Ovary (tissue), 10 donors: ENCODE measurements at places on chromosomes 7 and 10. TPM values are rescaled to one million over a fixed set of nuclear protein-coding genes. Genes with fewer than 3 reads are reported as not detected.

NPTX2 gene
- total RNA-seq, result 3.3 TPM

SP8 gene
- not detected for total RNA-seq

NPSR1 gene
- total RNA-seq, result not detected

PRSS2 gene
- 3.4 TPM for total RNA-seq

SLC13A1 gene
- not detected for total RNA-seq

INA gene
- not detected for total RNA-seq

AKR1C3 gene
- 19.6 TPM for total RNA-seq

CAV1 gene
- 101 TPM for total RNA-seq

C10orf71 gene
- total RNA-seq, result not detected

DENND2A gene
- 61.8 TPM for total RNA-seq

AMZ1 gene
- total RNA-seq, result 2.6 TPM

DPP6 gene
- 0.95 TPM for total RNA-seq

DNA sequence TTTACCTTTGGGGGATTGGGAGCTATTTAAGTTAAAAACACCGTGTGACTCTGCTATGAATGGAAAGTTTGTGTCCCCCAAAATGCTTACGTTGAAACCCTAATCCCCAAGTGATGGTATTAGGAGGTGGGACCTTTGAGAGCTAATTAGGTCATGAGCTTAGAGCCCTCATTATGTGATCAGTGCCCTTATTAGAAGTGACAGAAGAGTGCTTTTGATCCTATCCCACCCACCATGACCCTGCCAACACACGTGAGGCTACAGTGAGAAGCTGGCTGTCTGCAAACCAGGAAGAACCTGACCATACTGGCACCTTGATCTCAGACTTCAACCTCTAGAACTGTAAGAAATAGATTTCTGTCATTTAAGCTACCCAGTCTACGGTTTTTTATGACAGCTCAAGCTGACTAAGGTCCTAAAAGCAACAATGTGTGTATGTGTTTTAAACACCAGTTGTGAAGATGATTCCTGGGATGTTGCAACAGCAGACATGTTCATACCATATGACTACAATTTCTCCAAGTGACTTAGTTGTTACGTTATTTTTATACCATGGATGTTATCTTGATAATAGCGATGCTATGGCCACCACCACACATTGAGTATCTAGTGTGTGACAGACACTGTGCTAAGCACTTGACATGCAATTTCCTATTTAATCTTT is 124.4 kb downstream of the PIP4K2A start:
- H3K27me3 ChIP-seq, result no peaks in the 10 kb centered on the region
- DNase-seq, result no peak
- H3K4me3 ChIP-seq, result no peak overlapping the region
- no peaks in the 10 kb centered on the region for H3K4me1 ChIP-seq
- H3K36me3 ChIP-seq, result no peaks in the 10 kb centered on the region
- H3K27ac ChIP-seq, result no peak overlapping the region

DNA sequence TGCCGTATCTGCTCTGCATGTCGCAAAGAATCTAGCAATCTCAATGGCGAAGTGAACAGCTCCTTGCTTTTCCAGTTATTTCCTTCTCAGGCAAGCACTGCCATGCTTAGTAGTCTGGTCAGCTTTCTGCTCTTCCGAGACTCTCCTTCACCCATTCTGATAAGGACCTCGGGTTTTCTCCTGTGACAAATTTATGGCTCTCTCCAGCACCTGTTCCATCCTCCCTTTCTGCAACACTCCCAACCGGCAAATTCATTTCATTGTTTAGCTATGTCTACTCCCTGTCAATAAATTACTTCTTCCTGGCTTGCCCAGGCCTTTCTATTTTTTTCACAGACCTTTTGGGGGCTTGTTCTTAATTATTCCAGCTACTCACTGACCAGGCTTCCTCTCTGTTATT is 252.6 kb downstream of the SORCS3 start:
- H3K4me3 ChIP-seq, result no peak overlapping the region
- DNase-seq, result no peak
- no peaks in the 10 kb centered on the region for H3K36me3 ChIP-seq
- H3K27me3 ChIP-seq, result no peaks in the 10 kb centered on the region

DNA sequence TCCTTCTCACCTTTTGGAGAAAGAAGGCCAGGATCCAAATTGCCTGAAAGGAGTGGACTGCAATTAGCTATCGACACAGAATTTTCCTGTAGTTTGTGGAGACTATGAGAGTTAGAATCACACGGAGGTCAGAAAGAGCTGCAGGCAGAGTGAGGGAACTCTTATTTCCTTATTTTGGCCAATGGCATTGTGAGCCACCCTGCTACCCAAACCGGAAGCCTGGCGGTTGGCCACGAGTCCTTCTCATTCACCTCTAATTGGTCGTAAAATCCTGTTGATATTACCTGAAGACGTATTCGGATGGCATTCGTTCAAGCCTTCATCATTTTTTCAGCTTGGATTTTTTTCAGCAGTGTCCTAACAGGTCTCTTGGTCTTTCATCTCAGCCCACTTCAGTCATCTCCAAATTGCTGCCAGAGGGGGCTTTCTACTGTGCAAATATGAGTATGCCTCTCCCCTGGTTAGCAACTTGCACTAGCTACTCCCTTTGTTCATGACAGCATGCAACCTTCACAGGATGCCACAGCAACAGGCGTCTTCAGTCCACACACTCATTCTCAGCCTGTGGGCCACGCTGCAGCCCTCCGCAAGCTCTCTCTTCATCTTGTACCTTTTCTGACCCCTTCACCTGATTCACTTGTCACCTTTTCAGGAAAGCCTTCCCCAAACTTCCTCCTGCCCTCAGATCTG is 66.9 kb downstream of the GATA3 start:
- H3K27ac ChIP-seq, result no peak overlapping the region
- no peaks in the 10 kb centered on the region for H3K4me1 ChIP-seq
- H3K4me3 ChIP-seq, result no peak overlapping the region
- no peaks in the 10 kb centered on the region for H3K27me3 ChIP-seq
- no peak for DNase-seq
- H3K36me3 ChIP-seq, result no peaks in the 10 kb centered on the region

GRCh38 chr10:127159648-127160245 is 36.6 kb downstream of the INSYN2A start:
- H3K4me1 ChIP-seq, result peaks cover 8% of the 10 kb centered on the region
- H3K27me3 ChIP-seq, result no peaks in the 10 kb centered on the region
- no peaks in the 10 kb centered on the region for H3K36me3 ChIP-seq
- no peak overlapping the region for H3K27ac ChIP-seq

DNA sequence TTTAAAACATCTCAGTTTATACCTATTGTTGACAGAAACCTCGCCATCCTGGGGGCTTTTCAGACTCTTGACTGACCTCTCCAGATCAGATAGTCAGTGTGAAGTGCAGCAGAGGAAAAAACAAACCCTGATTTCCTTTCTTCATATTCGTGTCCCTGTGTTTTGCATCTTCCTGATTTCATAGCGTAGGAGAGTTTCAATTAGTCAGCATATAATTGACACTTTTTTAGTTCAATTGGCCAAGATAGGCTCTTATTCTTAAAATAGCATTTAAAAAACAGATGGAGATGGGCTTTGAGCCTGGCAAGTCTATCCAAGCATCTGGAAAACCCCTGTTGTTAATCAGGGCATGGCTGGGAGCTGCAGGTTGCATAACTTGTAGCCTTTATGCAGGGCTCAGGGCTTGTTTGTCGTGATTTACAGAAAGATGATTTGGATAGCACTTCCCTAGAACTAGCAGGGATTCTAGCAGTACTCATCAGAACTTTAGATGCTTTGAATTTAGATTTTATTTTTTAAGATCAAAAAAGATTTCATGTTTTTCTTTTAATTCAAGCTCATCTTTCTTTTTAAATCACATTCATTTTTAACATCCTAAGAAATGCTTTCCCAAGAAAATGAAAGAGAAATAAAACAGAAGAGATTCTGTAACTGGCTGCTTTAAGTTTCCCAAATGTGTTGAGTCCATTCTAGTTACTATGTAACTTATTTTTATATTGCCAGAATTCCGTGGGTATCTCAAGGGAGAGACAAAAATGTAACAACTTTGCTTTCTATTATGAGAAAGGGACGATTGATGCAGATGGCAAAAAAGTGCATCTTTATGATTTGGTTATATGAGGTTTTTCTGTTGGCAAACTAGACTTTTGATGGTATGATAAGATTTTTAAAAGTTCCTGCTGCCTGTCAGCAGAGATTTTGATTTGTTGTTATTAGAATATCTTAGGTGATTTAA is 270.8 kb upstream of the FZD8 start:
- H3K27me3 ChIP-seq, result no peaks in the 10 kb centered on the region
- no peak overlapping the region for H3K4me3 ChIP-seq
- no peak overlapping the region for H3K27ac ChIP-seq

GRCh38 chr7:935874-936385 is 18.6 kb downstream of the ADAP1 start:
- no peaks in the 10 kb centered on the region for H3K36me3 ChIP-seq
- H3K27ac ChIP-seq, result no peak overlapping the region
- no peak overlapping the region for H3K4me3 ChIP-seq
- DNase-seq, result no peak
- H3K27me3 ChIP-seq, result no peaks in the 10 kb centered on the region

DNA sequence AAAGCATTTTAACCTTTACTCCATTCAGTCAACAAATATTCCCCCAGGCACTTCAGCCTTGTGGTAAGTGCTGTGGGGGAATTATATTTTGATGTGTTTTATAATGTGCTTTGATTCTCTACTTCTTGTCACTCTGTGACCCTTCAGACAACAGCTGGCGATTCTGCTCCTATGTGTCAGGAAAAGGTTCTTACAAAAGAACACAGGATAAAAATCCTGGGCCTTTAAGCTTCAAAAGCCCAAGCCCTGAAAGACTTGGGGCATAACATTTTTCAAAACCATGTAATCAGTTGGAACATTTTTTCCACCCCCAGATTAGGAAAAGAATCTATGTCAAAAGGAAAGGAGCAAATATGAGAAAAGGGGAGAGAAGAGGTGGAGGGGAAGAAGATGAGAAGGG is 37.8 kb upstream of the LRRC17 start:
- H3K36me3 ChIP-seq, result no peaks in the 10 kb centered on the region
- H3K27me3 ChIP-seq, result no peaks in the 10 kb centered on the region
- no peaks in the 10 kb centered on the region for H3K4me1 ChIP-seq
- no peak overlapping the region for H3K27ac ChIP-seq
- DNase-seq, result no peak
- no peak overlapping the region for H3K4me3 ChIP-seq

- H3K4me1 ChIP-seq, result no peaks in the 10 kb centered on the region
- H3K27ac ChIP-seq, result no peak overlapping the region
- no peaks in the 10 kb centered on the region for H3K27me3 ChIP-seq
- H3K36me3 ChIP-seq, result no peaks in the 10 kb centered on the region
Observed at GRCh38 chr7:5333121-5334045, 50.6 kb downstream of the SLC29A4 start.

- H3K36me3 ChIP-seq, result no peaks in the 10 kb centered on the region
- H3K27ac ChIP-seq, result no peak overlapping the region
- no peaks in the 10 kb centered on the region for H3K27me3 ChIP-seq
- no peaks in the 10 kb centered on the region for H3K4me1 ChIP-seq
- DNase-seq, result no peak
- no peak overlapping the region for H3K4me3 ChIP-seq
Observed at GRCh38 chr7:17340655-17341054, 42.2 kb downstream of the AHR start.

- H3K27ac ChIP-seq, result no peak overlapping the region
- no peaks in the 10 kb centered on the region for H3K36me3 ChIP-seq
- DNase-seq, result no peak
- no peaks in the 10 kb centered on the region for H3K27me3 ChIP-seq
- H3K4me3 ChIP-seq, result no peak overlapping the region
- no peaks in the 10 kb centered on the region for H3K4me1 ChIP-seq
Observed at GRCh38 chr10:33566426-33566825, 232.0 kb upstream of the NRP1 start.

DNA sequence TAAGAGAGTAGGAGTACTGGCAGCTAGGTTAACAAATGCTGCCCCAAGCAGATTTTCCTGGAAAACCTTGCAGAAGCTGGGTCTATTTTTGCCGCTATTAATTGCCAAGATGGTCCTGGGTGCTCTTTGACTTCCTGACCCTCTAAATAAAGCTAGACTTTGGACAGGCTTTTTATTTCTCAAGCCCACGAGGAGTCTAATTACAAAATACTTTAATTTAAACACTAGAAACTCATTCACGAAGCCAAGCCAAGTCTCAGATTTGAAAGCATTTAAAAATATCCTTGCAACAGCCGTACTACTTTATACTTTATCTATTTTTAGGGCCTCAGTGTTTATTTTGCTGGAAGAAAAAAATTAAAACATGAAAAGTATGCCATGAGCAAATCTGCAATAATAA is 45.1 kb downstream of the TMEM26 start:
- H3K36me3 ChIP-seq, result no peaks in the 10 kb centered on the region
- no peak for DNase-seq
- H3K4me3 ChIP-seq, result no peak overlapping the region

DNA sequence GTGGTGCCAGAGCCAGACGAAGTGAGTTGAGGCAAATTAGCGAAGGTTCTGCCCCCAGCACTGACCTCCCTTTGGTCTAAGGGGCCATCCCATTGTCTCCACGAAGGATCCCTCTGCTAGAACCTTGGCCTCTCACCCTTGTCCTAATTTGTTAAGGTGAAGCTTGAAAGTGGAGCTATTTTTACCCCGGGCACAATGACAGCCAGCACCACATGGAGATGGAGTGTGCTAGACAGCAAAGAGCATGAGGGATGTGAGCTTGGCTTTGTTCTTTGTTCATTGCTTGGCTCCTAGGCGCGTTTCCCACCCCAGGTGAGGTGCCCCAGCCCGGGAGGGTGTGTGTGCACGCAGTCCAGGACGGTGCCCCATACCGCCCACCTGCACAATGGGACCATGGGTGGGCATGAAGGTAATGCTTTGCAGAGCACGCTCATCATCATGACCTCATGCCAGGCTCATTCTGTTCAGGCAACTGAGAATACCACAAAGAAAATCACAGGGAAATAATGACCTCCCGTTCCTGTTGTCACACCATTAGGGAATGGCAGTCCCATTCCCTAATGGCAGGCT is 361.0 kb upstream of the FZD8 start:
- H3K36me3 ChIP-seq, result no peaks in the 10 kb centered on the region
- H3K4me3 ChIP-seq, result no peak overlapping the region
- H3K27ac ChIP-seq, result no peak overlapping the region
- no peak for DNase-seq

DNA sequence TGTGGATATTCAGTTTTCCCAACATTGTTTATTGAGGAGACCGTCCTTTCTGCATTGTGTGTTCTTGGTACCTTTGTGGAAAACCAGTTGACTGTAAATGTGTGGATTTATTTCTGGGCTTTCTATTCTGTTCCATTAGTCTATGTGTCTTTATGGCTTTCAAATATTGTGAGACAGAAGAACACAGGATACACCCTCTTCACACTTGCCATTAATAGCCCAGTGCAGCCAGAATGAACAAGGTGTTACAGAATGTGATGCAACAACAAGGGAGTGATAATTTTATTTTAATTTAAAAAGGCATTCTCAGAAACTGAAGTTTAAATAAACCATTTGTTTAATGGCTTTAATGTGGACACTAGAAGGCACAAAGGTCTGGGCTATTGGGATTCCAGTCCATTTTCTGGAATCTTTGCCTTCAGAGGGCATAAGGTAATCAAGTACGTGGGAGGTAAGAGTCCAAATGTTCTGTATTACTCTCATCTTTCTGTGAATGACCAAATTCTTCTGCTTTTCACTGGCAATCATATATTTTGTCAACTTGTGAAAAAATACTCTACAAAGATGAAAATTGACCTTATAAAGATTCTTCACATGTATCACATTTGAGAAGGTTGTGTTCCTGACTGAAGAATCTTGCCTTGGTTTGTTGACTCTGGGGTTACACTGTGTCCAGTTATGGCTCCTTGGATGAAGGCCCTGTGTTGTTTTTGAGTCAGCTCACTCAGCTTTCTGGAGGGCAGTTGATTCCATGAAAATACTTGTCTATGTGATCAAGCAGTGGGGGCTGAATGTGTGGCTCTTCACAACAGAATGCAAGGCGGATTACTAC is 962.7 kb downstream of the LRMDA start:
- no peak overlapping the region for H3K4me3 ChIP-seq
- no peak for DNase-seq
- H3K36me3 ChIP-seq, result no peaks in the 10 kb centered on the region
- H3K27me3 ChIP-seq, result no peaks in the 10 kb centered on the region
- H3K27ac ChIP-seq, result no peak overlapping the region
